ENCODE measurements at places on chromosomes 3 and 15. TPM values are rescaled to one million over a fixed set of nuclear protein-coding genes. Genes with fewer than 3 reads are reported as not detected.

Gene RETNLB
- polyA plus RNA-seq = not detected

DNA sequence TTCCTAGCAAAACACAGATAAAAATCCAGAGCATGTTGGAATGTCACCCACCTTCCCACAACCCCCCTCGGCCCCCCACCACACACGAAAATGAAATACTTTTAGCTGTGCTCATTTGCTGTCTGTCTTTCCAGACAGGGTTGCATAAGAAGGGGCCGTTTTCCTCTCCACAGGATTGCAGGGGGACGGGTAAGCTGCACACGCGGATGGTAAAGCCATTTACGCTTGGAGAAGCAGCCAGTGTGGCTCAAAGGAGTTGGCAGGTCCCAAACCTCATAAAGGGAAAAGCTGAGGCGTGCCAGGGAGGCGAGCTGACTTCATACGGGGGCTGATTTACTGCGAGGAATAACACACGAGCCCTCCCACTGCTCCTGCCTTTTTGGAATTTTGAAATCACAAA, 47.4 kb upstream of the ITGA11 start:
- H3K4me3 ChIP-seq = no peak overlapping the region
- no peak overlapping the region for H3K27ac ChIP-seq
- no peaks in the 10 kb centered on the region for H3K27me3 ChIP-seq
- no peak for DNase-seq
- H3K4me1 ChIP-seq = no peaks in the 10 kb centered on the region
- H3K36me3 ChIP-seq = no peaks in the 10 kb centered on the region

DNA sequence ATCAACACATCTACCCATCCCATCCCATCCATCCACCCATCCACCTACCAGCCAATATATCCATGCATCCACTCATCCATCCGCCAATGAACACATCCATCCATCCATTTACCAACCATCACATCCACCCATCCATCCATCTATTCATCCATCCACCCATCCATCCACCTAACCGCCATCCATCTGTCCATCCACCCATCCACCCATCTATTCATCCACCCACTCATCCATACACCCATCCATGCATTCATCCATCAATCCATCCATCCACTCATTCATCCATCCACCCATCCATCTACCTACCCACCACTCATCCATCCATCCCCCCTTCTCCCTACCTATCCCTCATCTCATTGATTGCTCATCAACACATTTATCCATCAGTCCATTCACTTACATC, 47.6 kb upstream of the SEC13 start:
- H3K4me3 ChIP-seq = no peak overlapping the region
- DNase-seq = no peak
- H3K27ac ChIP-seq = no peak overlapping the region
- H3K27me3 ChIP-seq = no peaks in the 10 kb centered on the region

- no peak overlapping the region for H3K27ac ChIP-seq
- H3K27me3 ChIP-seq = peaks cover 11% of the 10 kb centered on the region
- no peaks in the 10 kb centered on the region for H3K36me3 ChIP-seq
- H3K4me3 ChIP-seq = no peak overlapping the region
Measured at GRCh38 chr3:149763565-149764195, 11.4 kb upstream of the COMMD2 start.

DNA sequence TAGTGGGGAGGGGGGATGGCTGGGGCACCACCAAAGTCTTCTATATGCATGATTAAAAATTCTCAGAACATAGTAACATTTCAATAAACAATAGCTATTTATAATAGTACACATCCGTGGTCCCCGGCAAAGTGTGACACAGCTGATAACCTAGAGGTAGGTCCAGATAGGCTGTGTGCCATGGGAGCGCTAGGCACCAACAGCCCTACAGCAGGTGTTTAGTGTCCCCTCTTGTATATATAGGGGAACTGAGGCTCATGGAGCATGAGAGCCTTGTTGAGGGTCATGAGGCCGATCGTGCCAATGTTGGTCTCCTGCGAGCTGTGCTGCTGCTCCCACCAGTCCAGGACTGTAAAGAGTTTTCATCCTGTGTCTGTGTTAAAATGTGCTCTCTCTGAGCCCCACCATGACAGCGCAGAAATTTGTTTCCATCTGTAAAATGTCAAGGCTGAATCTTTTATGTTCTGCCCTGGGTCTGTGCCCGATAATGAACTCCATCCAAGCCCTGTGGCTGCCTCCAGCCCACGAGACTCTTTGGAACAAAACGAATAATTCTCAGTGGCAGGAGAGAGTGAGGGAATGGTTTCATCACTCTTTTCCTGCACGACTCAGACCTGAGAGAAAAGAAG, 14.5 kb downstream of the TMEM158 start:
- H3K4me3 ChIP-seq = no peak overlapping the region
- H3K27ac ChIP-seq = no peak overlapping the region
- no peak for DNase-seq
- no peaks in the 10 kb centered on the region for H3K36me3 ChIP-seq
- H3K27me3 ChIP-seq = no peaks in the 10 kb centered on the region

All from lung (tissue), 17 donors.